GM20000 (cell line): ENCODE measurements at places on chromosomes 5 and 9.

- DNase-seq: no peak
Observed at GRCh38 chr5:7518947-7519560, 123.1 kb downstream of the ADCY2 start.

DNA sequence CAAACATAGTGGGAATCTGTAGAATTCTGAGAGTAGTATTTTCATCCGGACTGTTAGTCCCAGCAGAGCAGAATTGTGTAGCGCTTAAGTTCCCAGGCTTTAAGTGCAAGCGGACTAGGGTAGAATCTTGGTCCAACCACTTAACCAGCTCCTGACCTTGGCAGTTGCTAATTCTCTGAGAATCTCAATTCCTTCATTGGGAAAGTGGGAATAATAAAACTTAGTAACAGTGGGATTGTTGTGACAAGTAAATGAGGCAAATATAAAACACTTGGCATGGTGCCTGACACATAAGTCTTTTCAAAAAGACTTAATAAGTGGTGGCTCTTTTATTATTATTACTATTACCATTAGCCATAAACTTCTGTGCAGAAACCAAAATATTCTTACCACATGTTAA is 8.4 kb upstream of the SLC1A3 start:
- DNase-seq: no peak

- peak; percentile 18 for DNase-seq
Observed at GRCh38 chr5:5066276-5067186, 73.6 kb upstream of the ADAMTS16 start.

DNA sequence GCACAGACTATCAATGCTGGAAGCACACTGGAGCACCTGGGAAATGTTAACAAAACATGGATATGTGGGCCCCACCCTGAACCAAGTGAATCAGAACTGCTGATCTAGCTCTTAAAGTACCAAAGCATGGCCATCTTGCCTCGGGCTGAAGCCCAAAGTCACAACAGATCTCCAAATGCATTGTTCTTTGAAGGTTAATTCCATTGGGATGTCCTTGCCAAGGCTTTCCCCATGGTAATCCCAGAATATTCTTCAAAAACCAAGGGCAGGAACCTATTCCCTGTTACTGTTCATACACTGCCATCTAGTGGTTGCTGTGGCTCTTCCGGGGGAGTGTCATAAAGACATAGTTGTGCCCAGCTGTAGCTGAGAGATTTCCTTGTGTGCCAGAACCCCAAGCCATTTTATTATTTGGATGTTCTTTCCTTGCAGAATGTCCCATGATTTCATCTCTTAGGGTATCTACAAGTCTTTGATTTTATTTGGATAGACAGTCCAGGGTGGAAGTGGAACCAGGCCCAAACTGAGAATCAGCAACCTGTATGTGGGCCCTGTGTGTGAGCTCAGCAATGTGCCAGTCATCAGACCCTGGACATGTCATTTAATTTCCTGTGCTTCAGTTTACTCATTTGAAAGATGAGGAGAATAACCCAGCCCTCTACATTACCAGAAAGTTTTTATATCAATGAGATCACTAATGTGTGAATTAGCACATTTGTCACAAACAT is 290.0 kb downstream of the ACTL7B start:
- DNase-seq: peak; percentile 56

DNA sequence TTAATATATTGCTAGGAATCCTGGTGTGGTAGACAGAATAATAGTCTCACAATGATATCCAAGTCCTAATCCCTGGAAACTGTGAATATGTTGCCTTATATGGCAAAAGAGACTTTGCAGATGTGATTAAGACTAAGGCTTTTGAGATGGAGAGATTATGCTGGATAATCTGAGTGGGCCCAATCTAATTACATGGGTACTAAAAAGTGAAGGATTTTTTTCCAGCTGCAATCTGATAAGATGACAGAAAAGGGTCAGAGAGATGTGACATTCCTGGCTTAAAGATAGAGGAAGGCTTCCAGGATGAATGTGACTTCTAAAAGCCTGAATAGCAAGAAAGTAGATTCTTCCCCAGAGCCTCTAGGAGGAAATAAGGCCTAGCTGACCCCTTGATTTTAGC is 80.7 kb upstream of the MPDZ start:
- DNase-seq: no peak

GRCh38 chr9:99406939-99407338 is 184.9 kb downstream of the SEC61B start:
- DNase-seq: no peak

DNA sequence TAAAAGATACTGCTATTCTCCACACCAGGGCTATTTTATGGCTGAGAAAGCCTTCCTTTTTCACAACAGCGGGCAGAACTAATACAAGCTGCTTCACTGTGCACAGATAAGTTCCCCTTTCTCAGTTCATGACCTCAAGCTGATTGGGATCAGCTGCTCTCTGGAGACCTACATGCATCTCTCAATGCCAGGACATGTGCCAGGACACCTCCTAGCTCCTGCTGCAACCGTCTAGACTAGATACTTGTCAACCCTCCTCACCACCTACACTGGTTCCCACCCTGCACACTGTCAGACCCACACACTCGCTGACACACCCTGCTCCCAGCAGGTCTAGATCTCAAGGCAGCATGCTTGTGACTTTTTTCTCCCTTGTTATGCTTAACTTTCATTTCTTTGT is 39.8 kb downstream of the STARD4 start:
- DNase-seq: peak; percentile 15

GRCh38 chr5:118889165-118889564 is 99.2 kb downstream of the DTWD2 start:
- no peak for DNase-seq

DNA sequence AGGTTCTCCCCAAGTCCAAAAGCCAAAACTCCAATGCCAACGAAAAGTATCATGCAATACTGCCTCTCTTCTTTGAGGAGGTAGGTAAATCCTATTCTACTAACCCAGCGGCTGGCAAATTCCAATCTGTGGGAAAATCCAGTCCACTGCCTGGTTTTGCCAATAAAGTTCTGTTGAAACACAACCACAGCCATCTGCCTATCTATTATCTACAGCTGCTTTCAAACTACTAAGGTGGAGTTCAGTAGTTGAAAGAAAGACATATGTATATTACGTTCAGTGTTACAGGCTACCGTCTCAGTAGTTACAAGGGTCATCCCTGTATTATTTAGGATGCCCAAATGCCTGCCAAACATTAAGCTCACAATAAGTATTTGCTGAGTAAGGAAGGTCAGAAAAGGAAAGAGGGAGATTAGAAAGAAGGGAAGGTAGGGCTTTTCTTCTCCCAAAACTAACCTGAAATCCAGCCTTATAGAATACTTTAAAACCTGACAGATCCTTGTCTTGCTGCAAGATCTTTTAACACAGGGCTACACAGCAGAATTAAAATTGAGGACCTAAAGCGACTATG is 16.2 kb downstream of the ARL15 start:
- DNase-seq: no peak

DNA sequence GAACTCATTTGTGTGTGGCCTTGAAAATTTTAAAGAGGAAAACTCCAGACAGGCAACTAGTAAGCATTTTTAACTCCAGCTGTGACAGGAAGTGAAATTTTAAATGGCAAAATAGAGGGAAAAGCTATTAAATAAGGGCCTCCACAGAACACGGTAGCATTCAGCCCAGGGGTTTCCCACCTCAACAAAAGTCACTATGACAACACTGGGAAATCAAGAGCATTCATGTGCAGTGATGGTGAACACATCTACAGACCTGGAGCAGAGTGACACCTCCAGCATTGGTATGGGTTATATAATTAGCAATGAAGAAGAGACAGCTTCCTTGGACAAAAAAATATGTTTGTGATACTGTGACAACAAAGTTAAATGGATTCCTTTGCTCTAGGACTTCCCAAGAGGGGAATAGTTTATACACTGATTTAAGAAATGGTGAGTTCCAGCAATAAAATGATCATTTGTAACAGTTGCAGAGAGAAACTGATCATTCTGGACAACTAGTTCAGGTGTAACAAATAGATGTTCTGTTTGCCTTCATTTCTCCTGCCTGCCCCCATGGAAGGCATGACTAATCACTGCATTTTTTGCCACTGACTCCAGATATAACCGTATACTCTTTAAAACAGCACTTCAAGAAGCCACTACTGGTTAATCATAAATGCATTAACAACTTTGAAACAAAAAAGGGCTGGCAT is 93.3 kb upstream of the SLC44A1 start:
- DNase-seq: peak; percentile 23

DNA sequence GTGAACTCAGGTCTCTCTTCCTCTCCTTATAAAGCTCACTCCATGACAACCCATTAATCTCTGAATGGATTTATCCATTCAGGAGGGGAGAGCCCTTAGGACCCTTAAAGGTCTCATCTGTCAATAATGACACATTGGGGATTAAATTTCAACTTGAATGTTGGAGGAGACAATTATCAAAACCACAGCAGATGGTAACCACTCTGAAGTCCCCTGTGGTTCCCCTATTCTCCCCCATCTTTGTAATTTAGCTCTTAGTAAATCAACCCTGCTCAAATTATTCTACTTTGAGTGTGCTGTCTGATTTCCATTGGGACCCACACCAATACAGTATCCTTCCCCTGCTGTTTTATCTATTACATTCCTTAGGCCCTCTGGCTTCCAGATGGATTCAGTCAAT is 72.0 kb upstream of the RAI14 start:
- DNase-seq: no peak

GRCh38 chr5:167898361-167899042 is 392.9 kb upstream of the WWC1 start:
- DNase-seq: no peak

- DNase-seq: no peak
Observed at GRCh38 chr5:176700239-176700847, 53.1 kb downstream of the TSPAN17 start.

- DNase-seq: no peak
Observed at GRCh38 chr5:59783264-59783663, 110.3 kb downstream of the PDE4D start.

- no peak for DNase-seq
Observed at GRCh38 chr9:109579191-109579948, 81.3 kb upstream of the PTPN3 start.

DNA sequence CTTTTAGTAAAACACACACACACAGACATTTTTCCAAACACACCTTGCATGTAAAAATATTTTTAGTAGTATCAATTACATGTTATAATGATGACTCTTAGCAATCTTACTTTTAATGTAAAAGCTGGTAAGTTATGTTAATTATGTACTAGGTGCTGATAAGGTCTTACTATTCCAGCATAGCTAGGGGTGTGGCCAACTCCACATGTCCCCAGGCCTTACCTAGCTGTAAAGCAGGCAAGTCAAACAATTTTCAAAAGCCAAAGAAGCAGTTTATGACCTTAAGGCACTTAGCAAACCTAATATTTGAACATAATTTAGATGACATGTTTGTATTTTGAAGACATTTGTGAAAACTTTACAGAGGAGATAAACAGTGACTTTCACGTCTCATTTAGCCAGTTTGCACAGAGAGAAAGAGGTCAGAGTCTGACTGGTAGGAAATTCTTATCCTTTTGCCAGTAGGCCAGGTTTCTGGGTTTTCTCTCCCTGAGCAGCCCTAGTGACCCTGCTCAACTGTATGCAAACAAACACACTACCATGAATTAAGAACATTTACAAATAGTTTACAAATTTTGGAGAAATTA is 26.5 kb upstream of the GPX3 start:
- DNase-seq: no peak

DNA sequence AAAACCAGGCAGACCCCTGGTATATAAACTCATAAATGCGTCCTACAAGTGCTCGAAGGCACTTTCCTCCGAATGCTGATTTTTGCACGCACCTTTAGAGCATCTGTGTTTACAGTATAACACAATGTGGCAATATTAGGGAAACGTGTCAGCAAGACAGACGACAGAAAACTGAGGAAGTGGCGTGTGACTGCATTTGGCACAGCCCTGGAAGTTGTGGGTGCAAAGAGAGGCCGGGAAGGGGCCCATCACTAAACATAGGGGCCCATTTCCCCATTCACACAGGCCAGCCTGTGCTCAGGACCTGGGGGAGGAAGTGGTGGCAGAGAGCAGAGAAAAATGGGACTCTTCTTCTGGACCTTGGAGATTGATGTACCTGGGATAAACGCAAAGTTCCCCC is 48.2 kb downstream of the RASGEF1C start:
- no peak for DNase-seq

DNA sequence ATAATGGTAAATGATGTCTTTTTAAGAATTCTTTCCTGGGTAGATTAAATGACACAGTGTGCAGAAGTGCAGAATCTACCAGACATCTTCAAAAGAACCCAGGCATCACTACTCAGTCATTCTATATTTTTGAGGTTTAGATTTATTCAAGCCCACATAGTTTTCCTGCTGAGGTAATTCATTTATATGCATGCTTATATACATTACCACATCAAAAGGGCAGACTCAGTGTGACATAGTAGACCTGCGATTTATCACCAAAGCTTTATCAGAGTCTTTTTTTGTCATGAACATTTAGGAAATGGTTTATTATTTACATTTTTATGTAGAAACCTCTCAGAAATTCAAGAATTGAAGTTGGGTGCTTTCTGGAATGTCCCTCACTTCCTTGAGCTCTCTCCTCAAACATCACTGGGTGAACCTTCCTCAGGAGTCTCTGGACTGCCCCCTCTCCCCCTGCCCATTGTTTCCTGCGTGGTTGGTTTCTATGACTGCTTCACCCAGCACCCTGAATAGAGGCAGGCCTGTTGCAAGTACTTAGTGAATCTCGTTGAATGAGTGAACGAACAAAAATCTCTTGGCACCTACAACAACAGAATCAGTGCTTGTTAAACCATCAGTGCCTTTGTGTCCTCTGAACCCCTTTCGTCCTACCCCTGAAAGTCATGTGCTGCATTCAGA is 42.5 kb downstream of the ADAMTS16 start:
- no peak for DNase-seq

DNA sequence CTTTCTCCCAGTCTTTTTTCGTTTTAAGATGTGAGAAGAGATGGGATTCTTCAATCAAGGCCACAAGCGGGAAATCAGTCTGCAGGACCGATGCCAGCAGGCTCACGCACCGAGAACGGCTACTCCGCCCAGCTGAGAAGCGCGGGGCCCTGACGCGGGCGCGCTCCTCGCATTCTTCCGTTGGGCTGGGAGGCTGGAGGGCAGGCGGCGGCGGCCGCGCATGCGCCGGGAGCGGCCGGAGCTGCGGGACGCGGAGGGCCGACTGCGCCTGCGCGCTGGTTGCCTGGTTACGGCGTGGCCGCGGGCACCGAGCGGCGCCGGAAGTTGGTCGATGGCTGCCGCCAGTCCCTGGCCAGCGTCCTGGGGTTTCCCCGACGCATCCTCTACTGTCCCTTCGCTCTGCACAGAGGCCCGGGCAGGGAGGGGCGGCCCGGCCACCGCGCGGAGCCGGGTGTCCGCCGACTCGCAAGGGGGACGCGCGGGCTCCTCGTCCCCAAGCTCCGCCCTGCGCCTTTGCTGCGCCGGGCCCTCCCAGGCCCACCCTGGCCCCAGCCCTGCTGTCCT is 831 bp upstream of the SEC16A start:
- peak; percentile 98 for DNase-seq

- no peak for DNase-seq
Observed at GRCh38 chr5:73153513-73153912, 19.5 kb upstream of the TMEM174 start.

GRCh38 chr9:98256756-98257155 is 1.3 kb upstream of the TBC1D2 start:
- no peak for DNase-seq
